ENCODE measurements at places on chromosomes 2 and 18.

DNA sequence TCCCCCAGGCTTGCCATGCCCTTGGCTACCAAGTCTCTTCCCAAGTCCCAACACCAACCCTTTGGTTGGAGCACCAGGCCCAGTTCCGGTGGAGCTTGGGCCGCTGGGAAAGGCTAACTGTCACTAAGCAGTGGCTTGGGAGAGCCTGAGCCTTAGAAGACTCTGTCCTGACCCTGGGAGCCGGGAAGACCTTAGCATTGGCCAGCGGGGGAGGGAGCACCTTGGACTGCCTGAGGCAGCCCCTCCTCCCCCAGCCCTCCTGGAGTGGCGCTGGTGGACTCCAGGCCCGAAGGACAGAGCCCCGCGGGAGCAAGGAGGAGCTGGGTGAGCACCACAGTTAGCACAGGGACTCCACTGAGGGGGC lies 62.5 kb upstream of the POMC start:
- DNase-seq: no peak

- no peak for DNase-seq
These were observed 50.2 kb downstream of the CABYR start for GRCh38 chr18:24189007-24189528.

GRCh38 chr2:98804736-98805135 lies 73.8 kb upstream of the MGAT4A start:
- DNase-seq: no peak

DNA sequence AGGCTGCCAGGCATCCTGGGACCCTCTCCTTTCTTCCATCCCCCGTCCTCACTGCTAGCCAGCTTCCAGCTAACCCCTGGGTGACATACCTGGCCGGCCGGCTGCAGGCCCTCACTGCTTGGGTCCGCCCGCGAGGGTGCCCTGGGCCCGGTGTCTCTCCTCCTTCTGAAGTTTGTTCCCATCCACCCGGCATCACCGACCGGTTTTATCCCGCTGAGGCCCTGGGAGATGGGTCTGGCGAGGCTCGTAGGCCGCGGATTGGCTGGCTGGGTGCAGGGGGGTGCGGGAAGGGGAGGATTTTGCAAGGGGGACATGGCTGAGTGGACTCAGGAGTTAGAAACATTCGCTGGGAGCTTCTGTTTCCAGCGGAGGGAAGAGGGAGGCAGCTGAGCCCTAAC lies at the start of gene PAX8:
Gene PAX8, minus strand, starts transcription at position 180 of the 398 bp plus-strand sequence. CDS start 527 bp downstream, outside the sequence.
- DNase-seq: no peak

Data from Jurkat, Clone E6-1 (cell line).